ENCODE measurements at places on chromosomes 4 and X. TPM values are rescaled to one million over a fixed set of nuclear protein-coding genes. Genes with fewer than 3 reads are reported as not detected.

CT45A10 gene
- not detected for polyA plus RNA-seq

GRCh38 chrX:41352329-41352838 is 18.4 kb downstream of the DDX3X start:
- H3K27me3 ChIP-seq: no peaks in the 10 kb centered on the region
- H3K27ac ChIP-seq: no peak overlapping the region
- no peaks in the 10 kb centered on the region for H3K4me1 ChIP-seq
- H3K4me3 ChIP-seq: no peak overlapping the region
- no peak for DNase-seq

GRCh38 chrX:150625875-150626274 is 57.5 kb downstream of the MTM1 start:
- peaks cover 5% of the 10 kb centered on the region for H3K36me3 ChIP-seq
- H3K27ac ChIP-seq: no peak overlapping the region
- DNase-seq: no peak
- no peaks in the 10 kb centered on the region for H3K4me1 ChIP-seq
- H3K27me3 ChIP-seq: no peaks in the 10 kb centered on the region
- H3K4me3 ChIP-seq: no peak overlapping the region

GRCh38 chrX:19096586-19096985 is 25.7 kb downstream of the ADGRG2 start:
- no peaks in the 10 kb centered on the region for H3K36me3 ChIP-seq
- DNase-seq: no peak
- H3K4me3 ChIP-seq: no peak overlapping the region
- H3K4me1 ChIP-seq: no peaks in the 10 kb centered on the region

- no peaks in the 10 kb centered on the region for H3K4me1 ChIP-seq
- no peaks in the 10 kb centered on the region for H3K27me3 ChIP-seq
- no peak overlapping the region for H3K27ac ChIP-seq
- DNase-seq: no peak
- H3K36me3 ChIP-seq: no peaks in the 10 kb centered on the region
- H3K4me3 ChIP-seq: no peak overlapping the region
Observed at GRCh38 chrX:10831716-10832502, 211.5 kb upstream of the MID1 start.

DNA sequence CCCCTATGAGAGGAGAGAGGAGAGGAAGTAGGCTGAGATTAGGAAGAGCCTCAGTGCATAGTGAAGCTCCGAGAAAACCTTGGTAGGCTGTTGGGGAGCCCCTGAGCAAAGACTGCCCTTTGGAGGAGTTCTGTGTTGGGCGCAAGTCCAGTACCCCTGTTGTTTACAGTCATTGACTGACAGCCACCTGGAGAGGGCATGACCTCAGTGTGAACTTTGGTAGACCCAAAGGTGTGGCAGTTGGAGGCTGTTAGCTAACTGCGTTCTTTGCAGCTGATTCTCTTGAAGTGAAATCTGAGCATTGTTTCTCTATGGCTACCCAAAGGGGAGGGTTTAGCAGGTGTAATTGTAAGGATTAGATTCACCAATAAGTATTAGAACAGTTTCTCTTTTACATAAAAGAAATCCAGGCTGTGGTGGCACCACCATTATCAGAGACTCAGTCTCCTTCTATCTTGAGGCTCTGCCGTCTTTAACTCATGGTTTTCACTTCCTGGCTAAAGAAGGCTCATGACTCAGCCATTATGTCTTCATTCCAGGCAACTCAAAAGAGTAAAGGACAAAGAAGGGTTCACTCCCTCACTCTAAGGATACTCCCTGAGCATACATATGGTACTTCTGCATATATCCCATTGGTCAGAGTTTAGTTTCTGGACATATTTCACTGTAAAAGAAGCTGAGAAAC is 33.4 kb downstream of the ANXA3 start:
- DNase-seq: no peak
- no peaks in the 10 kb centered on the region for H3K27me3 ChIP-seq
- H3K4me1 ChIP-seq: no peaks in the 10 kb centered on the region
- H3K27ac ChIP-seq: no peak overlapping the region
- no peaks in the 10 kb centered on the region for H3K36me3 ChIP-seq

TMEM156 gene
- 24.3 TPM for polyA plus RNA-seq

Data from CD8-positive, alpha-beta memory T cell (primary cell).